Urinary bladder (tissue), 4 donors: ENCODE measurements at places on chromosomes 6 and 20. TPM values are rescaled to one million over a fixed set of nuclear protein-coding genes. Genes with fewer than 3 reads are reported as not detected.

DNA sequence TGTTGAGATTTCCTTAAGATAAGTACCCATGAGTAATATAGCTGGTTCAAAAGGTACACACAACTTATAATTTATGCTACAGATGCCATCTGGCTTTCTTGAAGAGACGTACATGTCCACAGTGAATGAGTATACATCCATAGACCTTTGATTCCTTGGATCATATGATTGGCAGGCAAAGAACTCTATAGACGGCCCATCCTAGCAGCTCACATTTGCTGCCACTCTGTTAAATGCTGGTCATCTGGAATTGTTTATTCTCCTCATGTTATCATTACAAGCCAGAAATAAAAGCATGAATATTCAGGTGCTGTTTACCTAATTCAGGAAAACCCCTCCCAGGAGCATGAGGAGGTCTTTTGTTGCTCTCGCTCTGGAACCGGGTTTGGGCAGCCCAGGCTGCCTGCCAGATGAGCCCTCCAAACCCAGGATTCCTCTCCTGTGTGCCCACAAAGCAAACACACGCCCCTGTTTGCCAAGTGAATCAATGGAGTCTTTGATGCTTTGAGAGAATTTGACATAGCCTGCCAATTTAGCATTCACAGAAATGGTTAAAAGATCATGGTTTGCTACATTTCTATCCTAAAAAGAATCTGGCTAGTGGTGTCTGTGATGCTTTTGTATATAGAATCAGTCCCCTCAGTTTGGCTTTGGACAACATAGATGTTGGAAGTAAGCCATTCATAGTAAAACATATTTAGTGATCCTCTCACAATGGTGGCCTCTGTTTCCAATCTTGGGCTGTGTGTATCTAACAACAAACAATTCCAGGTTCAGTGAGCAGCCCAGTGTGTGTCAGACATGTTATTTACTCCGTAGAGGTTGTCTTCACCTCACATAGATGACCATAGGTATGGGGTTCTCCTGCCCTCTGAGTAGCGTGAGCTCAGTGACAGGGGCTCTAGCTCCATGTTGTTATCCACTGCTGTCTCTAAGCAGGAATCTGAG is 17.5 kb upstream of the PLCG1 start:
- no peak for DNase-seq

The SLC17A2 gene
- total RNA-seq = 0.11 TPM

The OOEP gene
- total RNA-seq = not detected

The LY6G6C gene
- not detected for total RNA-seq
